ENCODE measurements at places on chromosomes 12 and 14.

GRCh38 chr12:22322091-22322490, 12.4 kb downstream of the ST8SIA1 start:
- no peak for DNase-seq

GRCh38 chr12:52423661-52424500, 10.3 kb downstream of the KRT75 start:
- no peak for DNase-seq

GRCh38 chr12:6639151-6639801, 3.5 kb upstream of the LPAR5 start:
- no peak for DNase-seq

DNA sequence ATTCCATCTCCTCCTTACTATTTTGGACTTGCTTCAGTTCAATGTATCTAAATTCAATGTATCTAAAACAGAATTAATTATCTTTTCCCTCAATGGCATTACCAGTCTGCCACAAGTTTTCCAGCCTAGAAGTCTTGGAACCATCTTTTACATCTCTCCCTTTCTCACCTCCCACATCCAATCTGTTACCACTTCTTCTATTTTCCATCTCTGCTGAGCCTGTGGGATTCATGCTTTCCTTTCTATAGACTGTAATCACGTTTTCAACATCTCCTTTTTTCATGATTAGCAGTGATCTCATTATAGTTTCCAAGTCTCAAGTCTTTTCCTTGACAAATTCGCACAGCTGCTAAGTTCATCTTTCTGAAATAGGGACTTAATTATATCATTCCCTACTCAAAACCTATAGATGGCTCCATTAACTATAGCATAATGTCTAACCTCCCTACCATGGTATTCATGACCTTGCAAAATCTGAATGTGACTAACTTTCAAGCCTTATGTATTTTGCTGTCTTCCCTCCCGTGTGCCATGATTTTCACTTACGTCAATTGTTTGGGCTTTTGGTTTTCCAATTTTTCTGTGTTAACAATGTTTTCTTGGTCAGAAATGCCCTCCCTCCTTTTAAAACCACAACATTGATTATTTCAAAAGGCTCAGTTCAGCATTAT, 20.5 kb upstream of the PTPRB start:
- DNase-seq, result no peak

DNA sequence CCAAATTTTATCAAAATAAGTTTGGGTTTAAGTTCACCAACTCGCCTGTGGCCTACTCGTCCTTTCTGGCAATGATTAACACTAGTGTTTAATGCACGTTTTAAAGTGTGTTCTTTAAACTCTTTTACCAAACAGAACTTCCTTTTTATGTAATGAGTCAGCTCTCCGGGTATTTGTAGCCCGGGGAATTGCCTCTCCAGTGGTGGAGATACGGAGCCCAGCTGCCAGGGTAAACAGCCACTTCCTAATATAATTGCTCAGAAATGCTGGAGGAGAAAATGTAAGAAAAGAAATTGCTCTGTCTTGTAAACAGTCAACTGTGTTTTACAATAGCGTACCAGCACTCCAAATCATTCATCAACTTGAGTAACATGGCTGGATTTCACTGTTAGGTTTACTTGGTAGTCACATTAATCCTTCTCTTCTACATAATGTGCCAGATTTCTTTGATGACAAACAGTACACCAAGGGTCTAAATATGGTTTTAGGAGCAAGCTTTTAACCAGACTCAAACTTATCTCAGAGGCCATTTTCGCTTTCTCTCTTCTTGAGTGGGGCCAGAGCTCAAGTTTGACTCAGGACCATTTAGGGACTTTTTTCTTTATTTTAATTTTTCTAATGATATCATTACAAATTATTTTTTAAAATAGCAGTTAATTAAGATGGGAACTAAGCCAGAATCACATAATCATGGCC, 101.2 kb upstream of the SLC38A2 start:
- no peak for DNase-seq

DNA sequence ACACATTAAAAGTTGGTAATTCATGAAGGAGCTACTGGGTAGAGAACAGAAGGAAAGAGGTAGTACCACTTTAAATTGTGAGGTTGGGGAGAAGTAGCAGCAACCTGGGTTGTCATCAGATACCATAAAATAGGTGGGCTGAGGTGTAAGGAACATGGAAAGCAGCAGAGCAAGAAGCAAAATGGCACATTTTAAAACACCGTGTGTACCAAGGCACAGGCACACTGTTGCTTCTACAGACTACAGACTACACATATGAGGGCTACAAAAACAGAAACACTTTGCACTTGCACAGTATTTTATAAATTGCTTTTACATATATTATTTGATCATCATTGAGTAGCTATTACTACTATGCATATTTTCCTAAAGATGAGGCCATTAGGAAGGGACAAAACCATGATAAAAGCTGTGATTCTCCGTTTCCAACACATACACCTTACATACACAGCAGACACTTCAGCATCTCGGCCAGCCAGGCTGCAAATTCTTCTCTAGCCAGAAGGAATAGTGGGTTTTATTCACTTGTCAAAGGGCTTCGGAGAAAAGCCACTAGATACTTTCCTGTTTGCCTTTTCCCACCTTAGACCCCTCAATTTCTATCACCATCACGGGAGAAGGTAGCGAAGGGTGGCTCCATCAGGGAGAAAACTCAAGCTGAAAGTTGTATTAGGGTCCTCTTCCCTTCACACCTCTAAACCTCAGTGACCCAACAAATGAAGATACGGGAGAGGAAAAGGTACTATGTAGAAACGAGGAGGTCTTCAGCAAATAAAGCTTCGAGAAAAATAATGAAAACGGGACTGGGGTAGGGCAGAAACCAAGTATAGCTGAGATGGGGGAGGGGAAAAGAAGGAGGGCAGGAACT, 1.6 kb downstream of the PYM1 start:
- no peak for DNase-seq

DNA sequence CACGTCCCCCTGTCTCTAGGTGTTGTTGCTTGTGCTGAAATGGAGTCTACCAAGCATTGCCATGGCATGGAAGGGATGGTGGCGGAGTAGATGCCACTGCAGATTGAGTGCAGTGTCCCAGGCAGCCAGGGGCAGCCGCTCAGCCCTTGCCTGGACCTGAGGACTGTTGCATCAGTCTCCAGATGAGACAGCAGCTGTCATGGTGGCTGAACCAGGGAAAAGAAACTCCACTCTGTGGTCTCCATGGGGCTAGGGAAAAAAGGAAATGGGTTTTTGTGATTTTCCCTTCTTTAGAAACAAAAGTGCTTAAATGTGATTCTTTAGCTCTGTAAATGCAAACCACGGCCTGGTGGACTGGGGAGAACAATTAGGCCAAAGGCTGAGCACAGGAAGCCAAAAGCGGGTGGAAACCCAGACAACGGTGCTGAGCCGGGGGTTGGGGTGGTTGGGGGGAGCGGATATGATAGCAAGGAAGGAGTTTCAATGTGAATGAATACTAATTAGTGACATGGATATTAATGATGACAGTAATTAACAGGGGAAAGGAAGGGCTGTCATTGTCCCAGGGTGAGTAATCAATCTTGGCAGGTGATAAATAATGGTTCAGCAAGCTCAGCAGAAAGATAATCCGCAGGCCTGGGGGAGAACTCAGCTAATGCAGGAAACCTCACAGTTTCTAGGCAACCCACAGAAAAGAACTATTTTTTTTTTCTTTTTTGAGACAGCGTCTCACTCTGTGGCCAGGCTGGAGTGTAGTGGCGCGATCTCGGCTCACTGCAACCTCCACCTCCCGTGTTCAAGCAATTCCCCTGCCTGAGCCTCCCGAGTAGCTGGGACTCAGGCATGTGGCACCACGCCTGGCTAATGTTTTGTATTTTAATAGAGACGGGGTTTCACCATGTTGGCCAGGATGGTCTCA, 442.6 kb downstream of the DPF3 start:
- DNase-seq, result peak; percentile 23

GRCh38 chr14:89219051-89219450, 198.0 kb downstream of the FOXN3 start:
- no peak for DNase-seq

- no peak for DNase-seq
These were observed 15.3 kb downstream of the COL2A1 start for GRCh38 chr12:47989023-47989417.

DNA sequence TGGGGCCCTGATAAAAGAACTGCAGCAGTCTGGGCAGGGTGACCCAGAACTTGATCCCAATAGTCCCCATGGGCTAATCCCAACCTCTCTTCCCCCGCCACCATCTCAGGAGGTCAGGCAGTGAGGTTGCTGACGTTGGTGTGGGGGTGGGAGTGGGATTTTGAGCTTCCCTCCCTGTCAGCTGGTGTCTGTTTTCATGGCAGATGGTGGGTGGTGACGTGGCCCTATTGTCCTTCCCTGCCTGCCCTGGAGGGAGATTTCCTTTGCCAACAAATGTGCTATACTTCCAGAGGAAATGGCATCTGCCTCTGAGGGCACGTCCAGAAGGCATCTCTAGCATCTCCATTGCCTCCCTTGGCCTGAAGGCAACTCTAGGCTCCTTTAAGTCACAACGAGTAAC, 37.7 kb downstream of the NEUROD4 start:
- DNase-seq, result no peak

GRCh38 chr14:68020493-68020892, 200.9 kb downstream of the RAD51B start:
- no peak for DNase-seq

DNA sequence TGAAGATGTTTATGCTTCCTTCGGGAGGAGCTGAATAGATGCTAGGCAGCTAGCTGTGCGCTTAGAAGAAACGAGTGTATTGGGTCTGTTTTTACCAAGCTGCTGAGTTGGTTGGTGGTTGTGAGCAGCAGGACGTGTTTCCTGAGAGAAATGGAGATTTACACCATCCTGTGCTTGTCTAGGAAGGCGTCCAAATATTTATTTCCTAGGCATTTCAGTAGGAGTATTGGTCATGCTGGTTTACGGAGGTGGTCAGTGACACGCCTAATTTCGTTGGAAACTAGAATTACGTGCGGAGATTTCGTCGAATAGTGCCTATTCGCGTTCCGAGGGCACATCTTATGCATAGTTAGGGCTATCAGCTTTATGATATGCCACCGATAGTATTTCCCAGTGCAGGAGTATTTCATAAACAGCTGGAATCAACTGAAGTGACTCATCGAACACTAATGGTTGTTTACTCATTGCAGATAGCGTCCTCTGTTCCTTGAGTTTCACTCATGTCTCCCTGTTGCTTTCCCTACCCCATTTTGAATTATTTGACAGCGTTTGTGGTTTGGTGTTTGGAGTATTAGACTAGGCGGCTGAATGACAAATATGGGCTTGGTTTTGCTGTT, 780 bp downstream of the TBC1D15 start:
- no peak for DNase-seq

DNA sequence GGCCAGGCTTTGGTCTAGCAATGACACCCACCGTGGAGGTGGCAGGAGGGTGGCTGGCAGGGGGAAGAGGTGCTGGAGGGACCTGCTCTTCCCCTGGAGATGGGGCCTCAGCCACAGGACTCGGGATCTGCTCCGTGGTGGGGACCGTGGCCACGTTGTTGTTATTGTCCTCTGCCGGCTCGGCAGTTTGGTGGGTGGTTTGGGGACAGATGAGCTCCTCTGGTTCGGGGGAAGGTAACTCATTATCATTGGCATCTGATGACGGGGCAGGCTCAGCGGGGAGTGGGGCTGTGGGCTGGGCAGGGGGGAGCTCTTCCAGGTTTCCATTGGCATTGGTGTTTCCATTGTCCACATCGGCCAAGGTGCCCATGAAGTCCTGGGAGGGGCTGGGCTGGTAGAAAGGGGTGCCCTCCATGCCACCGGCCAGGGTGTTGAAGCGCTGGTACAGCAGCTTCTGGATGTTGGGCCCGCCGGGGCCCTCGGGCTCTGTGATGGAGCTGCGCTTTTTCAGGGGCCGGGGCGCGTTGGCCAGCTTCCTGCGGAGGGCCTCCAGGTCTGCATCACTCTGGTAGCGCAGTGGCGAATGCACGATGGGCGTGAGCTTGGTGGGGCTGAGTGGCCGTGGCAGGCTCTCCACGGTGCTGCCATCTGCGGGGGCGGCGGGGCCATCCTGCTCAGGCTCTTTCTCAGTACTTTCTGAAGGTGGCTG, 24.3 kb downstream of the ZFYVE21 start:
- no peak for DNase-seq

- no peak for DNase-seq
These were observed 91.1 kb upstream of the WSCD2 start for GRCh38 chr12:108037960-108038359.

DNA sequence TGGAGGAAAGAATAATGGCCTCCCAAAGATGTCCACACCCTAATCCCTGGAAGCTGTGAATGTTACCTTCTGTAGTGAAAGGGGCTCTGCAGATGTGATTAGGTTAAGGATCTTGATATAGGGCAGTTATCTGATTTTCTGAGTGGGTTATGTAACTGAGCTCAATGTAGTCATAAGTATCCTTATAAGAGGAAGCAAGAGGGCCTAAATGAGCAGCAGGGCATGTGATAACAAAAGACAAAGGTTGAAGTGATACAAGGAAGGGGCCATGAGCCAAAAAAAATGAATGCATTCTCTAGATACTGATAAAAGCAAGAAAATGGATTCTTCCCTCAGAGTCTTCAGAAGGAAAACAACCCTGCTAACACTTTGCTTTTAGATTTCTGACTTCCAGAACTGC, 78.8 kb downstream of the OSBPL8 start:
- no peak for DNase-seq

GRCh38 chr14:33716921-33717320, 234.0 kb downstream of the EGLN3 start:
- DNase-seq, result no peak

DNA sequence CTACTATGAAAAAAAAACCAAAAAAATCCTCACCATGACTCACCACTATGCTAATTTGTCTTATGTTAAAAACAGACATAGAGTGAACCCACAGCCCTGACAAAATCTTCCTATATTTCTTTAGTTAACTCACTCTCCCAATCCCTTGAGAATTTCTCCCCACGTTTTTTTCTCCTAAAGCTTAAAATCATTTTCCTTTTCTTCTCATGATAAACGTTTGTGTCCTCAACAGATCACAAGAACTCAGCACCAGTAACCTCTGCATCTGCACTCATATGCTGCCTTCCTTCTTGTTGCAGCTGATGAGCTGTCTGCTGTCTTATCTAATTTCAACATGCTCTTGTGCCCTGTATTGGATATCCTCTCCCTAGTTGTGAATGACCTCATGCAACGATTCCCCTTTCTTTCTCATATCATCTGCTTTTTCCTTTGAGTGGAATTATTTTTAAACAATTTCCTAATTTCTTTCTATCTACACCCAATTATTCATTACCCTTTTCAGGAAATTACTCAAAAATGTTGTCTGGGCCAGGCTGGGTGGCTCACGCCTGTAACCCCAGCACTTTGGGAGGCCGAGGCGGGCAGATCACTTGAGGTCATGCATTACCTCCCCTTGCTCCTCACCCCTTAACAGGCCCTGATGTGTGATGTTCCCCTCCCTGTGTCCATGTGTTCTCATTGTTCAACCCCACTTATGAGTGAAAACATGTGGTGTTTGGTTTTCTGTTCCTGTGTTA, 427.5 kb upstream of the MGAT4C start:
- DNase-seq, result no peak

DNA sequence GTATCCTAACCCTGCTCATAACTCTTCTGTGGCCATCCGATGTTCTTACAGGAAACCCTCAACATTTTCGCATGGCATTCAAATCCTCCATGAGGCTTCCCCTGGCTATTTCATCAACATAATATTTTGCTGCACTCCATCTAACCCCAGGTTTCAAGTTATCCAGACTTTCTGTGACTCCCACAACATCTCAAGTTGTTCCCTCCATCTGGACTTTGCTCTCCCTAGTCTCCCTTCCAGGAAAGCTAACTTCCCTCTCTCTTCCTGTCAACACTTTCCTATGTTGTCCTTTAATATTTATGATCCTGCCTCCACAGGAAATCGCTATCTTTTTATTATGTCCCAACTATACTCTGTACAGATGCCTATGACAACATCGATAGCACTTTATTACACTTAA, 146.1 kb downstream of the METTL25 start:
- no peak for DNase-seq
